ENCODE measurements at places on chromosomes 11 and 22.

DNA sequence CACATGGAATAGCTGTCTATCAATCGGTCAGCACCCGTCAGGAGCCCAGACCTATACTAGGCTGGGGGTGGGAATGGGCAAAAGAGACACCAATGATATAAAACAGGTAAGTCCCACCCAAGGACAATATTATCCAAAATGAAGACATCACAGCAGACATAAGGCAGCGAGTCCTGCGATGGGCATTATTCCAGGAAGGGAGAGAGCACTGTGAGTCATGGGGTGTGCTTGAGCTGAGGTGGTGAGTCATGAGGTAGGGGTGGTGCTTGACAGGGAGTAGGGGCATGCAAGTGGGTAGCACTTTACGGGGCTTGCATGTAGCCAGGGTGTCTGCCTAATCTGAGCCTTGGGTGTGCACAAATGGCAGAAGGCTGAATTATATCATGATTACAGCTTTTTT is 605.0 kb upstream of the CADM1 start:
- peak; percentile 92 for DNase-seq

- peak; percentile 11 for DNase-seq
Measured at GRCh38 chr11:110472858-110473257, 43.1 kb downstream of the FDX1 start.

DNA sequence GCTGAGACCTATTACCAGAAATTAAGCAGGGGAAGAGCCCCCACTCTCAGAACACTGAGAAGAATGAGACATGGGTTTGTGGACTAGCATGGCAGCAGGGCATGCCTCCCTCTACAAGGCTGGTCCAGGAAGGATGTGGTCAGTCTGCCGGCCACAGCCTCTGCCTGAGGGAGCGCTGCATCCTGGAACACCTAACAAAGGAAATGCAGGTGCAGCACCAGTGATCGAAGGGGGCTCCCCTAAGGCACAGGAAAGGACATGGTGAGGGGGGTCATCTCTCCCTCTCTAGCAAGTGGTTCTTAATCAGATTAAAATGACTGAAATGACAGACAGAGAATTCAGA is 40.6 kb upstream of the ARL14EP start:
- DNase-seq, result peak; percentile 4

GRCh38 chr11:84518631-84519183 is 1108.4 kb downstream of the DLG2 start:
- DNase-seq, result no peak

Data from Daoy (cell line).